ENCODE measurements at places on chromosomes 3 and 15.

- no peak for DNase-seq
These were observed 18.8 kb downstream of the SHF start for GRCh38 chr15:45168751-45169551.

DNA sequence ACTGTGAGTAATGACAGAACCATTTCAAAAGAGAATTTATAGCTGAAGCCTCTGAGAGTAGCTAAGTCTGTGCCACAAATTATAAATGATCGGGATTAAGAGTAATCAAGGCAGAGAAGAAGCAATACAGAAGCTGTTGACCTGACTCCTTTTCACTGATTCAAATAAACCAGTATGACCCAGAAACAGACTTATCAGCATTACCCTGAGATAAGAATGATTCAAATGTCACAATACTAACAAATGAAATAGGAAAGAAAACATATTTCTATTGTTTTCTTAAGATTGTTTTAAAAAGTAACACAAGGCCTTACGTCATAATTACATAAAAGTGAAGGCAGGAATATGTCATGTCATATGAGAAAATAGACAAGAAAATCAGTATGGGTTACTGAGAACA, 1534.6 kb downstream of the SI start:
- DNase-seq, result no peak

GRCh38 chr15:67433495-67434099, 87.3 kb upstream of the C15orf61 start:
- no peak for DNase-seq

DNA sequence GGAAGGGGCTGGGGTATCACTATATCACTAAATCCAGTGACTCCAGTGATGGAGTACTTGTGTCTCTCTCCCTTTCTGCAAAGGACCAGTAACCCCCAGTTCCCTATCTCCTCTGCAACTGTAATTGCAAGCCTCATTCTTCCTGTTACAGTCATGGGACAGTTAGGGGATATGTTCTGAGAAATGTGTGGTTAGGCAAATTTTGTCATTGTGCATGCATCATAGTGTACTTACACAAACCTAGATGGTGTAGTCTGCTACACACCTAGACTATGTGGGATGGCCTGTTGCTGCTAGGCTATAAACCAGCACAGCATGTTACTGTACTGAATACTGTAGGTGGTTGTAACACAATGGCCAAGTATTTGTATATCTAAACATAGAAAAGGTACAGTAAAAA, 2.2 kb downstream of the VPS8 start:
- DNase-seq, result no peak

DNA sequence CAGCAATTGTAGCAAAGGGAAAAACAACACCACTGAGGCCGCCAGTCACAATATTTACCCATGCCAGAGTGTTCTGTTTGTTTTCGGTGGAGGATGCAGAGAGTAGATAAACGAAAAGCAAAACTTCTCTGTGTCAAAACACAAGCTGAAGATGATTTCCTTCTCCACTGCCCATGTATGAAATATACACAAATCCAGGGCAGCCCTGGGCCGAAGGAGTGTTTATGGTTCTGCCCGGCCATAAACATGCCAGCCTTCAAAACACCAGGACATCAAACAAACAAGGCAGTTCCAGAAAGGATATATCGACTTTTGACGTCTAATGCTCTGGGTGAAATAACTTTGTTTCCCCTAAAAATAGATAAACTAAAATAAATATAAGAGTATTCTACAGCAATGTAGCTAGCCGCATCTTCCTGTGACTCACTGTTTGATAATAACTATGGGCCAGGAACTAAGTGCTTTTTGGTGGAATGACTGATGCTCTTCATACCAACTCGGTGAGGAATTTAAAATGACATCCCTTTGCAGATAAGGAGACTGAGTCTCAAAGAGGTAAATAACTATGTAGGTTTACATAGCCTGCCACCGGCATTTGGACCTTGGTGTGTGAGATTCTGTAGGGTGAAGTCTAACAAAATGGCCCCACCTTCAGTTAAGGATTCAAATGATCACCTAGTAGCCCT, 82.8 kb downstream of the MAGI1 start:
- DNase-seq, result no peak

- DNase-seq, result no peak
These were observed 37.9 kb downstream of the TUBGCP4 start for GRCh38 chr15:43408789-43409188.

DNA sequence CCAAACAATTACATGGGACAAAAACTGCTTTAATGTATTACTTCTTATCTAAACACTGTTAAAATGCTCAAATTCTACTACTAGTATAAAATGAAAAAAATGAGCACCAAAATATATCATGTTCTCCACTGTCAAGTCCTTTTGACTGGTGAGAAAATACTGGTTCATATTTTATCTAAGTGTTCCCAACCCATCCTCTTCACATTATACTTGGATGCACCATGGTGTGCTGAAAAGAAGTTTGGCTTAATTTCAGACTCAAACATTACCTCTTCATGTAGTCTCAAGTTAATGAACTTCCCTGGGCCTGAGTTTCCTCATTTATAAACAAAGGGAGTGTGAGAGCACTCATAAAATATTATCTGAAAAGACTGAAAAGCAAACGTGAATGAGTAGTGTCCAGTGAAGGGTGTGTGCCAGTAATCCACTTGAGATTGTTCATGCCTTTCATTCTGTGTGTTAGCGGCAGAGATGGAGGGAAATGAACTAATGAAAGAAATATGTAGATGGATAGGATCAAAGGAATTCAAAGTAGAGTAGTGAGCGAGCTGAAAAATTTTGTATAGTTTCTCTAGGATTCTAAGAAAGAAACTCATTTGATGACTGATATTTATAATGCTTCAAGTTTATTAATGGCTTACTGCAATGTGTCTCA, 263.2 kb downstream of the NLGN1 start:
- no peak for DNase-seq

DNA sequence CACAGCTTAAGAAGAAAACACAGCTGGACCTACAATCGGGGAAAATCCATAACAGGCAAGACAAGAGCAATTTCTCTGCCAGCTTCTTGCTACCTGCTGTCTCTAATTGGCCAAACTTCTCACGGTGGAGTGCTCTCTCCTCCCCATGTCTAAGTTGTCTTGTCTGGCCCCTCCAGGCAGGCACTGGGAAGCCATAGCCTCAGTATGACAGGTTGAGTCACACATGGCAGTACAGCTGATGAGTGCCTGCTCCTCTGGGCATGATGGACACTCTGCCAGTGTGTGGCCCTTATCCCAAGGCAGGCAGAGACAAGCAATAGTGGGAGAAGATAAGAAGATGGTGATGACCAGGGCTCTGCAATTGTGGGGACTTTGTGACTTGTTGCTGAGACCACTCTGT, 551.8 kb downstream of the DIPK2A start:
- DNase-seq, result no peak

DNA sequence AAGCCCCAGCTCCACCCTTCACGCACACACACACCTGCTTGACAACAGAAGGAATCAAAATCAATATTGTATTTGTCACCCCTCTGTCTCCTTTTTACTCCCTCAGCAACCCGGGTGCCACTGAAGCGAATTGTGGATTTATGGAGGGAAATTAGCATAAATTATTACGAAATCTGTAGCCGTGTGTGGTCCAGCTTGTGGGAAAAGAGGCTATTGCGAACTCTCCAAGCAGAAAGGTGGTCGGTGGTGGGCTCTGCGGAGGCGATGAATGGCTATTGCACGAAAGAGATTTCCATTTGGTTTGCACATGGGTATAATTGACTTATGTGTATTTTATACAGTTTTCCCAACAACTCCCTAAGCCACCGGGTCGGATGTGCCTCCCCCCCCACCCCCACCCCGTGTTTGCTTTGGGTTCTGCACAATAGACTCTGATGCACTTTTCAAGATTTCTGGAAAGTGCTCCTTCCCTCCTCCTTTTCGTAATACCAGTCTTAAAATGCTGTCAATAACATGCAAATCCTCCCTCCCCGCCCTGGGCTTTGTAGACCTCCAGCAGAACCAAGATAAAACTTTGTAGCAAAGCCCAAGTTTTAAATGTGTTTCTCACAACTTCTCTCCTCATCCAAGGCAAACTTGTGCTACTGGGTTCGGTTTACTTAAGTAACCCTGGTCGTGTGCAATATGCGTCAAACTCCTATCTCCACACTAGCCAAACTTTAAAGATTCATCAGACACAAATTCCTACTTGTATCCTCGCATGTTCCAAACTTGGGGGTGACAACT, 3.1 kb upstream of the FOXB1 start:
- DNase-seq, result no peak

DNA sequence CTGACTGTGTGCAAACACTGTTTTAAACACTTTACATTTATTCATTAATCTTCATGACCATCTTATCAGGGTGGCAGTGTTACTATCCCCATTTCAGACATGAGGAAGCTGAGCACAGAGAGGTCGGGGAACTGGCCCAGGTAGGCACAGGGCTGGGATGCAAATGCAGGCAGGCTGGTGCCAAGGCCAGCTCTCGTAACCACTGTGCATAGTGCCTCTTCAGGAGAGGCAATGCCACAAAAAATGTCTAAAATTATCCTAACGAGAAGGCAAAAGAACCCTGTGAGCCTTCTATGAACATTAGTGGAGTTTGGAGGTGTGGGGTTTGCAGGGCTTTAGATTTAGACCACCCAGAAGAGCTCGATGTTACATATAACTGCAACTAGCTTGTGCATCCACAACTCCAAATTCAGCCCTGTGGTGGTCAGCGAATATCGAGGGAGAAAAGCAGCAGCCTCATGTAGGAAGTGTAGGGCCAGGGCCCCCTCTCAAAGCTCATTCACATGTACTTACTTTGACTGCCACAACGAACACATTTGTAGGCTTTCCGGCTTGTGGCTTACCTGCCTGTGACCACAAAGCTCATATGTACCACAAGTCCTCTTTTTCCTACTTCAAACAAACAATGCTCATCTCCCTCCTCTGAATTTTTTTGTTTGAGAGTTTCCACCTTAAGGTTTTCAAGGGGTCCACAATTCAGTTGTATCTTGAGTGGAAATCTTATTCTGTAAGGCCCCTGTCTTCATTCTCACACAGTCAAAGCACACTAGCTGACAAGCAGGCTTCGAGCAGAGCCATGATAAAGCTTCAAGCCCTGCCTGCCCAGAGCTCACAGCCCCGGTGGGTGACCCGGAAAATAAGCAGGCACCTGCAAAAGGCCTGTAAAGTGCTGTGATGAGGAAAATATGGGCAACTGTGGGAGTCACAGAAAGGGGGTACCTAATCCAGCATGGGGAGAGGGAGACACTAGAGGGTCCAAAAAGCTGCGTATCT, 722.9 kb upstream of the CFAP20DC start:
- DNase-seq, result no peak

DNA sequence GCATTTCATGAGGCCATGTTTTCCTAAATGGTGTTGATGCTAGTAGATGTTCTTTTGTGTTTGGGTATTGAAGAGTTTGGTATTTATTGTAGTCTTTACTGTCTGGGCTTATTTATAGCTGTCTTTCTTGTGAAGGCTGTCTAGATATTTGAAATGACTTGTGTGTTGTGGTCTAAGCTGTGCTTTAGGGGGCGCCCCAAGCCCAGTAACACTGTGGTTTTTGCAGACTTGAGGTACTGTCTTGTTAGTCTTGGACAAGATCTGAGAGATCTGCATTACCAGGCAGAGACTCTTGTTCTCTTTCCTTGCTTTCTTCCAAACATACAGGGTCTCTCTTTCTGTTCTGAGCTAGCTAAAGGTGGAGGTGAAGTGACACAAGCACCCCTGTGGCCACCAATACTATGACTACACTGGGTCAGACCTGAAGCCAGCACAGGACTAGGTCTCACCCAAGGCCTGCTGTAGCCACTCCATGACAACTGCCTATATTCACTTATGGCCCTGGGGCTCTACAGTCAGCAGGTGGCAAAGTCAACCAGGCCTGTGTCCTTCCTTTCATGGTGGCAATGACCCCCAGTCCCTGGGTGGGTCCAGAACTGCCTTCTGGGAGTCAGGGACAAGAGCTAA, 152.1 kb upstream of the TBC1D5 start:
- no peak for DNase-seq

- no peak for DNase-seq
These were observed 101.3 kb downstream of the DGKG start for GRCh38 chr3:186260726-186261125.

- no peak for DNase-seq
These were observed 54.3 kb upstream of the MYRIP start for GRCh38 chr3:39755100-39755499.

GRCh38 chr3:187975561-187976364, 178.2 kb upstream of the LPP start:
- no peak for DNase-seq

- no peak for DNase-seq
These were observed 102.5 kb downstream of the IQSEC1 start for GRCh38 chr3:12970684-12971083.

DNA sequence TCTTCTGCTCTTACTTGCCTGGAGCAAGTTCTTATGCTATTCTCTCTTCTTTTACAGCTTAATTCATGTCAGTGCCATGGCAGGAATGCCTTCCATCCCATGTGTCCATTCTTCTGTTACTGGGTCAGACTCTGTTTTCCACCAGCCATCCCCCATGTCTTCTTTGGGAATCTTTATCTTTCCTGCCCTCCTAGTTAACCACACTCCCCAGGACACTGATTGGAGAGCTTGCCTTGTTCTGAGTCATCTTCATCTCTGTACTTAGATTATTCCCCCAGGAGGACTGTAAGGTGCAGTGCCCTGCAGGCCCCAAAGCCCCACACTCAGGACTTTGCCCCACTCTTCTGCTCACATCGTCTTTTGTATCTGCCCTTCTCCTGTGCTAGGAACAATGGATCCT, 3.6 kb downstream of the ABHD17C start:
- no peak for DNase-seq

DNA sequence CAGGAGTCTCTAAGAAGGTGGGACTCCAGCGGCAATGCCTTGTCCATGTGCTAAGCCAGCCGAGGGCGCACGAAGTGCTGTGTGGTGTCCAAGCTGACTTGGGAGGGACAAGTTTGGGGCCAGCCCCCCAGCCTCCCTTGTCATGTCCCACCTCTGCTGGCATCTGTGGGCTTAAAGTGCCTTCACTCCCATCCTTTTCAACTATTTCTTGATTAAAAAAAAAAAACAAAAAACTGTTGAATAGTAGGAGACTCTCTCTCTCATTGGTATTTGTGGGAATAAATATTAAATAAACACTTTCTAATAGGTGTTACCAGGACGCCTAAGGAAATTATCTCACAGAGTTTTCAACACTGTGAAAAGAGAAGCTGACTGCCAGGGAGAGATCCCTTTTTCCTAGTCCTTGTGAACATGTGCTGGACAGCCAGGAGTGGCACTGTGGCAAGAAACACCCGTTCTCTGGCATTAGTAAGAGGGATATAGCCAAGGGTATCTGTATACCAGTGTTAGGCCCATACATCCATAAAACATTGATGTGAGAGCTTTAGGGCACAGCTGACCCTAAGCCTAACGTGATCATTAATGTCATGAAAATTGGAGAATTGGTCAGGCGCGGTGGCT, 158.0 kb downstream of the IGF1R start:
- DNase-seq, result no peak

GRCh38 chr3:107992976-107993684, 97.7 kb downstream of the CD47 start:
- DNase-seq, result no peak

GRCh38 chr15:99711625-99712024, 21.6 kb downstream of the LYSMD4 start:
- no peak for DNase-seq

DNA sequence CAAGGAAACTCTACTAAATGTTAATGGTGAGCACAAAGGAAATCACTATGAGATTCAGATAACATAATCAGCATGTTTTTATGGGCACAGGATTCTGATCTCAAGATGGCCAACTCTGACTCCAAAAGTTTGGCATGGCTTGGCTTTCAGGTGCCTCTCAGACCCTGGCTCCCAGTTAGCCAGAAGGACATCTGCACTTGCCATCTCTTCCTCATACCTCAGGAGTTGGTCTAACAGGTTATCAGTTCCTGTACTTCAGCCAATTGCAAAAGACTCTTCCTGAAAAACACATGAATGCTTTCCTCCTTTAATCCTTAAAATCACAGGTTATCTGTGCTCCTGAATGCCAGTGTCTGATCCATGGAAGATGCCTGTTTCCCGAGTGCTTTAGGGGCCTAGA, 25.0 kb downstream of the TMPRSS7 start:
- DNase-seq, result no peak
